Stimulated activated CD8-positive, alpha-beta memory T cell treated with anti-CD3 and anti-CD28 coated beads, Interleukin-7, amount 100 ng/mL, for 1 hour (primary cell): ENCODE measurements at places on chromosomes 5 and 9.

DNA sequence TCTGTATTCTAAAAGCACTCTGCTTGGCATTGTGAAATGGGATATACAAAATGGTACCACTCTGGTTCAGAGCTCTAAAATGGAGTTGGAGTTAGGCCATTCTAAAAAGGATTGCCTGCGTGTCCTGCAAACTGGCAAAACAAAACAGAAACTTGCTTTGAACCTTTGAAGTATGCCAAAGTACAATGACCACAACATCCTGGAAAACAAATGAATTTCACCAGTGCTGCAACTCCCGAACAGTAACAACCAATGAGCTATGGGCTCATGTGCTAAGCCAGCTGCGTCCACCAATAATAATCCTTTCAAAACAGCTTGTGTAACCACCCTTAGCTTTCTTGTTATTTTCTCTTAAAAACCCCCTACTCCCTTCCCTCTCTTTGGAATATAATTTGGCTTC, 88.4 kb upstream of the CXCL14 start:
- no peak for DNase-seq

DNA sequence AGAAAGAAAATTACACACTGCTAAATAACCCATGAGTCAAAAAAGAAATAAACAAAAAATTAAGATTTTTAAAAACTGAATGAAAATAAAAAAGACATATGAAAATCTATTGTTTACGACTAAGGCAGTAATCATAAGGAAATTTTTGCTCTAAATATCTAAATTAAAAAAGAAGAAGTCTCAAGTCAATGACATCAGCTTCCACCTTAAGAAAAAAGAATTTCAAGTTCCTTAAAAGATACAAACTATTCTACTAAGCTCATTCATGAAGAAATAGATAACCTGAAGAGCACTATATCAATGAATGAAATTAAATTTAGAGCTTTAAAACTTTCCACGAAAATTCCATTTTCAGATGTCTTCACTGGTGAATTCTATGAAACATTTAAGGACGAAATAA, 15.7 kb upstream of the STARD4 start:
- no peak for DNase-seq

GRCh38 chr5:143036146-143036927, 266.2 kb downstream of the ARHGAP26 start:
- no peak for DNase-seq

GRCh38 chr5:145826895-145827674, 8.1 kb downstream of the PRELID2 start:
- DNase-seq: no peak

- no peak for DNase-seq
Measured at GRCh38 chr5:95591490-95591901, 28.4 kb upstream of the GPR150 start.

GRCh38 chr5:6632324-6632887, 438 bp downstream of the NSUN2 start:
- no peak for DNase-seq

GRCh38 chr5:74017786-74018211, 391.8 kb downstream of the ARHGEF28 start:
- no peak for DNase-seq

GRCh38 chr9:122333169-122333808, 37.5 kb upstream of the PTGS1 start:
- no peak for DNase-seq

DNA sequence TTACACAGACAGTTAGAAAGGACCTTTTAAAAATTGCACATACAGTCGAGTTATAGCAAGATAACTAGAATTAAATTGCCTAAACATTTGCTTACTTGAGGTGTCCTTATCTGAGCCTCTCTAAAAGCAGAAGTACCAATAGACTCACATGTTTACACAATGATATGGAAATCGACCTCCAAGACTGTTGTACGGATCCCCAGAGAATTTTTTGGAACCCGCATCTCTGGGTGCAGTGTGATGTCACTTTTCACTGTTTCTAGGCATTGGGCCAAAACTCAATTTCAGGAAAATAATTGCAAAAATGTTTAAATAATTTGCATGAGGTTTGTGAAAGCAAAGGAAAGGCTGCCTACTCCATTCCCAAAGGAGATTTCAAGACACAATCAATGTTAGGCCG, 63.1 kb upstream of the ATG10 start:
- no peak for DNase-seq

DNA sequence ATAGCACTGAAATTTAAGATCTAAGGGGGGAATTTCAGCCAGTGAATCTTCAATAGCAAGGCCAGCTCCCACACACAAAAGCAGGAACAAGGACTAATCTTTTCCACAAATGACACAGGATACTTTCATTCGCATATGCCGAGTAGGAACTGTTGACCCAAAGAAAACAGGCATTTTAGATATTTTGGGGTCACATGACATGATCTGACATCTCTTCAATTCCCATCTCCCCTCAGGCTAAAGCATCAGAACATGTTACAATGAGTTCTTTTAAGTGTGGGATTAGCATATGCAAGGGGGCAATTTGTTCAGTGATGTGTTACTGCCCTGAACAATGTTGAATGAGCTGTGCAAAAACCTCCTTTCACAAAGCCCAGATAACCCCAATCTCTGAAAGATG, 68.2 kb downstream of the TLE1 start:
- DNase-seq: no peak

DNA sequence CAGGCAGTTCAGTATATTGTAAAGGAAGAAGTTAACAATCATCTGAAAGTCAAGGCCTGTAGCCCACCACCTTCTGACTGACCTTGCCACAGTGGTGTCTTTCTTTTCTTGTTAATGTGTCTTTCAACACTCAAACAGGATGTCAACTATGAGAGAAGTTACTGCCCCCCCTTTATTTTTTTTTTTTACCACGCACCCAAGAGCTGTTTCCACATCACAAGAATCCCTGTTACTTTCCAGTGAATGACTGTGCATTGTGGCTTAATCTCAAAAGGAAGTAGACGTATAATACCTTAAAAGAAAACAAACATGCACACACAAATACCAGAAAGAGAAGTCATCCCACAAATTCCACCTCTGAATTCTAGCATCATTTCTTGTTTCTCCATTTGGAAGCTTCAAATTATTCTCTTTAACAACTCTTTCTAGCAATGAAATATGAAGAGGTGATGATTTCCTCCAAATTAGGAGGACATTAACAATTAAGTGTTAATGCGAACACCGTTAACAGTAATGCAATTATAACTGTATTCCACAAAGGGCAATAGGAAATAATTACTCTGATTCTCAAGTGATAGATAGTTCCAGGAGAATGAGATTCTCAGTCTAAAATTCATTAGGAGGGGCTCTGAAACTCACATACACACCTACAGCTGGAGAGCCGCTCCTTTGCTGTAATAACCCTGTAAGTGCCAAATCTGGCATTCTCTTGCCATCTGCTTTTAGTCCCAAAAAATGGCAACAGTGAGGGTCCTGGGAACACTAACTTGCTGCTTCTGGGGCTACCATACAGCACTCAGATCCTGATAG, 201.0 kb downstream of the EFNA5 start:
- no peak for DNase-seq

GRCh38 chr5:126595486-126596083, 566 bp upstream of the ALDH7A1 start:
- no peak for DNase-seq

GRCh38 chr9:65437724-65438123, 152.7 kb upstream of the FOXD4L5 start:
- no peak for DNase-seq

DNA sequence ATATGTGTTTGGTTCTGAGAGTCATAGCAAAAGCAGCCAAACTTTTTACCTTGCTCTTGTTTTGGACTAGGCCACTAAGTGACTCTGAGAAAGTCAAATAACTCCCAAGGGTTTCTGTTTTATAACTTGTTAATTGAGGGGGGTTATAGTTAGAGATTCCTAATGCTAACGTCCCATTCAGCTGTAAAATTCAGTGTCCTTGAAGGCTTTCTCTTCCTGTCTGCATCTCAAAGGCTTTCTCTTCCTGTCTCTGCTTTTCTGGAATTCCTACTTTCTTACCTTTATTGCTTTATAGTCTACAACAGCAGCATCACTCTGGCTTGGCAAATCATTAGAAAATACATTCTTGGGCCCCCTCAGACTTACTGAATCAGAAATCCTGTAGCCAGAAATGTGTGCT, 479.5 kb upstream of the SEMA6A start:
- no peak for DNase-seq
